ENCODE measurements at places on chromosomes 5 and 9.
A peak's percentile ranks its signal among the peaks of the same experiment; 100 is the strongest.

DNA sequence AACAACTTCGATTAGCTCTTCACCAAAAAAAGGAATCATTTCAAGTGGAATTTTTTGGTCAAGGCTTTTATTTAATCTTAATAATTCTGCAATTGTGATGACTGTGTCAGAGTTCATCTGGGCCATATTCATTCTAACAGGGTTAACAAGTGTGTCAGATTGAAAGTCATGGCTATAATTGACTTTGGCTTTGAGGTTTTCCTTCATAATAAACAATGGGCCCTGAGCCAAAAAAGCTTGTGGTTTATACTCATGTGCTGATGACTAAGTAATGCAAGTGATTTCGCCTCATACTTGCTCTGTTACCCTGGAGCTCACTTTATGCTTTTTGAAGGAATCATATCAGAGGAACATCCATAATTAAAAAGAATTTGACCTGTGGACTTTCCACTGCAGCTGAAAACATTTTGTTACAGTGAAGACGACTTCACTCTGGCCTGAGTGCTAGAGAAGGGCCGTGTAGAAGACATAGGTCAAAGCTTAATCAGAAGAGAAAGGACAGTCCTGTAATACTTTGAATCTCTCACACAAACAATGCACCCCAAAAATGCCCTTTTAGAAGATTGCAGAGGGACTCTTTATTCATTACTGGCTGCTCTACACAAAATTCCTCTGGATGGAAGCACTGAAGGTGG lies 101.7 kb downstream of the GDNF start:
- peak; percentile 10 for DNase-seq

GRCh38 chr5:56812110-56812509 lies 3.2 kb upstream of the MAP3K1 start:
- DNase-seq: no peak

GRCh38 chr5:145787001-145787400 lies 48.1 kb downstream of the PRELID2 start:
- DNase-seq: no peak

DNA sequence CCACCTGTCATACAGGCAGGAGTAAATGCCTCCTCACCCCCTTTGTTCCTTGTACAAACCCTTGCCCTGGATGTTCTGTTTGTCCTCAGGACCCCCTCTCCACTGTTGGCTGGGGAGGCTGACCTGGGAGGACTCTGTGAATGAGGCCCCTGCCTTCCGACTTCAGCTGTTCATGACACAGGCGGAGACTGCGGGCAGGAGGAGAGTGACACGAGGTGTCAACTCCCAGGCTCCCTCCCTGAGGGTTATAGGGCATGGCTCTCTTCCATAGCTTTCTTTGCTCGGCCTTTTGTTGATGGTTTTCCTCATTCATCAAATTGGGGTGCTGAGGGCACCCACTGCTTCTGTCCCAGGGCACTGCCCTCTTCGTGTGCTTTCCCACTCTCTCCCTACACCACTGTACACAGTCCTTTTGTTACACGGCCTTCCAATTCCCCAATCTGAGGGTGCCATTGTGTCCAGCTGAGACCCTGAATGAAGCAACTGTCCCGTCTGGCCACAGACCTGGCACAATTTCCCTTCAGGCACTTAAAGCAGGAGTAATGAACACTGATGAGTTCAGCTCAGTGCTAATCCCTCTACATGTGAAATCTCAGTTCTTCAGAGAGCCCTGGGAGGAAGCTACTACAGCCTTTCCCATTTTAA lies 33.8 kb downstream of the KCNIP1 start:
- no peak for DNase-seq

- no peak for DNase-seq
Measured at GRCh38 chr9:12774861-12775678, at the start of gene LURAP1L. Gene LURAP1L, plus strand, starts transcription at chr9:12775020. Its CDS starts 696 bp downstream, at chr9:12775716.

DNA sequence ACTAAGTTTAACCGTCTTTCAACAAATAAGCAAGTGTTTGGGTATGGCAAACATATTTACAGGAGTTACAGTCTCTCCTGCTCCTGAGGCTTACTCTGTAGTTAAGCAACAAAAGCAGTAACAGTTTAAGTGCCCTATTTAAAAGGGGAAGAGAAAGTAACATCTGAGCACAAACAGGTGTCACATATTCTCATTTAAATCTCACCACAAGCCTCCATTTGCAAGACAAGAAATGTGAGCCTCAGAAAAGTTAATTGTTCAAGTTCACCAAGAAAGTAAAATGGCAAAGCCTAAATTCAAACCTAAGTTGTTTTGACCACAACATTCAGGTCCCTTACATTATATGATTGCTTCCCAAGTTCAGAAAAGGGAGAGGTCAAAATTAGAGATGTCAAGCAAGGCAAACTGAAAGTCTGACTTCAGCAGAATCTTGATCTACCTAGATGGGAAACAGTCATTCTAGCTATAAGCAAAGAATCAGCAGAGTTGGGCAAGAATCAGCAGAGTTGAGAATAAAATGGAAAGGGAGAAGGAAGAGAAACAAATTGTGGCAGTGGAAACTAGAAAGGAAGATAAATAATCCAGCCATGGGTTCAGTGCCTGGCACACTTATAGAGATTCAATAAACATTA lies 93.4 kb downstream of the STRBP start:
- no peak for DNase-seq

DNA sequence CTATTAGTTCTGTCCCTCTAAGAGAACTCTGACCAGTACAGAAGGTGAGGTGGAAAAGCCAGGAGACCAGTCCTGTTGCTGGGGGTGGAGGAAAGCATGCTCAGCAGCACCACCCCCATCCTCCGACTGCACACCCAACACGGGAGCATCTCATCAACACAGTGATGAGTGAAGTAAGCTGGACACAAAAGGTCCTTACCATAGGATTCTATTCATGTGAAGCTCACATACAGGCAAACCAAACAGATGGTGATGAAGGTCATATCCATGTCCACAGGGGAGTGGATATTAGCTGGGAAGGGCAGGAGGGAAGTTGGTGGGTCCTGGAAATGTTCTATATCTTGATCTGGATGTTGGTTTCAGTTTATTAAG lies 14.8 kb upstream of the MARCHF6 start:
- no peak for DNase-seq

DNA sequence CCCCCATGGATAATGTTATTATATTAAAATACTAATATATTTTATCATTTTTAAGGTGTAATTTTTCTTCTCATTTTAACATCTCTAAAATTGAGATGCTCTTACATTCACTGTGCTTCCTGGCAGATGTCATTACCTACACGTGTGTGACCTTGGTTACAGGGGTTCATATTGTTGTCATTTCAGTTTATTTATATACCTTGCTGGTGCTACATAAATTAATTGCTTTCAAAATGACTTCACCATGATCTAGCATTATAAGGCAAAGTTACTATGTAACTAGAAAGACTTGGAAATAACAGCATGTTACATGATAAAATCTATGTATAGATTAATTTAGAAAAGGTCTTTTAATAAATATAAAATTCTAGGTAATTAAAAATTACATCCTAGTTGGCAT lies 60.9 kb downstream of the ARHGEF28 start:
- DNase-seq: no peak

- no peak for DNase-seq
Measured at GRCh38 chr5:150600616-150601490, 39.6 kb upstream of the SYNPO start.

DNA sequence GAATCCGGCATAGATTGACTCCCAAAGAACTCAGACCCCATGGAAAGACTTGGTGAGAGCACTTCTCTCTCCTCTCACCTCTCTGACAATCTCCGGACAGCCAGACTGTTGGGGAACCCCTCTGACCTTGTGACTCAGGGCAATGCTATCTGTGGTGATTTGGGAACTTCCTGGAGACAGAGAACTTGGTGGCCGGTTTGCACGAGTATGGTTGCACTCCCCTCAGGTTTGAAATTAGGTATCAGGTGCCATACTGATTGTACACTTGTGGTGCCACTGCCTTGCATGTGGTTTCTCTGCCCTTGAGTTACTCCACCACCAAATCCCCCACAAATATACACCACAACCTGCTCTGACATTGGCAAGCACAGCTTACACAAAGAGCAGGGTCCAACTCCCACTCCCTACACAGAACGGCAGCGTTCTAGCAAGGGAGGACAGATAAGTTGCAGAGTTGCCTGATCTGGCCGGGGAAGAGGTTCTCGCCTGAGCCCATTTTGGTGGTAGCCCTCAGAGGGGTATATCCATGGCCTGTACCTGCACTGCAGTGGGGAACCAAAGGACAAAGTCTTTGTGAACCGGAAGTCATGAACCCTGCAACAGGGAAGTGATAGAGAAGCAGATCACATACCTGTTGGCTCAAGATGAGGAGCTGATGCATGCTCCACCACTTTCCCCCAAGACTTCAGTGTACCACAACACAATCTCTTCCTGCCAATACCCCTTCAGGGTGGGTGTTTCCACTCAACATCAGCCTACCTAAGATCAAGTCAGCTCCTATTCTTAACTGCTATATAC lies 255.1 kb downstream of the MCTP1 start:
- DNase-seq: no peak

- DNase-seq: no peak
Measured at GRCh38 chr5:143506836-143507552, 103.5 kb upstream of the NR3C1 start.

- peak; percentile 56 for DNase-seq
Measured at GRCh38 chr9:131733541-131734061, 6.3 kb downstream of the RAPGEF1 start.

- no peak for DNase-seq
Measured at GRCh38 chr5:66789434-66789833, 193.2 kb downstream of the MAST4 start.

DNA sequence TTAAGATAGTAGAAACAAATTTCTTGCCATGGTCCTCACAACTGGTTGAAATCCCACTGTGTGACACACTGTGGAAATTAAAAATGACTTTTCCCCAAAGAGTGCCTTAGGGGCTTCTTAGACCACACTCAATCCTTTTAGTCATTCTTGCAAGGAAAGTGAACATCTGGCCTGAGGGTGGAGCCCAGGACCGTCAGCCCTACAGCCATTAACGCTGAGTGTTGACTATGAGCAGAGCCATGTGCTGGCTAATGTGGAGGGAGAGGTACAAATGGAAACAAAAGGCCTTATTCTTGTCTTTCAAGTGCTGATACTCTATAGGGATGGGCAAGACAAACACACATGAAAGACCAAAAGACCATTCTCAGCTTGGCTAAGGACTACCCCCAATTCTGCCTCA lies 456.5 kb downstream of the ZSWIM6 start:
- no peak for DNase-seq

DNA sequence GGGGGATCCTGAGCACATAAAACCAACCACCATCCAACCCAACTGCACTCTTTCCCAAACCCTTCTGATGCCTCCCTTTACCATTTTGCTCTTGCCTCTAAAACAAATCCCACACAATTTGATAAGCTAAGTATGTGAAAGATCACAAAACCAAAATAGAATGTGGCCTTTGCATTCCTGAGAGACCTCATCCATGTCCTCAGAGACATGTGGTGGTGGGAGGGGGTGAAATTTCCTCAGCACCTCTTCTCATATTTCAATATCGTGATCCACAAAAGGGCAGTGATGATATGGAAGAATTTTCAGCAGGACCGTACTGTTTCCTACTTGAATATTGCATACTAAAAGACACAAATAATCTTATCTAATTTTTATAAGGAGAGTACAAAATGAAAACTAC lies 423.3 kb downstream of the TLE1 start:
- no peak for DNase-seq

DNA sequence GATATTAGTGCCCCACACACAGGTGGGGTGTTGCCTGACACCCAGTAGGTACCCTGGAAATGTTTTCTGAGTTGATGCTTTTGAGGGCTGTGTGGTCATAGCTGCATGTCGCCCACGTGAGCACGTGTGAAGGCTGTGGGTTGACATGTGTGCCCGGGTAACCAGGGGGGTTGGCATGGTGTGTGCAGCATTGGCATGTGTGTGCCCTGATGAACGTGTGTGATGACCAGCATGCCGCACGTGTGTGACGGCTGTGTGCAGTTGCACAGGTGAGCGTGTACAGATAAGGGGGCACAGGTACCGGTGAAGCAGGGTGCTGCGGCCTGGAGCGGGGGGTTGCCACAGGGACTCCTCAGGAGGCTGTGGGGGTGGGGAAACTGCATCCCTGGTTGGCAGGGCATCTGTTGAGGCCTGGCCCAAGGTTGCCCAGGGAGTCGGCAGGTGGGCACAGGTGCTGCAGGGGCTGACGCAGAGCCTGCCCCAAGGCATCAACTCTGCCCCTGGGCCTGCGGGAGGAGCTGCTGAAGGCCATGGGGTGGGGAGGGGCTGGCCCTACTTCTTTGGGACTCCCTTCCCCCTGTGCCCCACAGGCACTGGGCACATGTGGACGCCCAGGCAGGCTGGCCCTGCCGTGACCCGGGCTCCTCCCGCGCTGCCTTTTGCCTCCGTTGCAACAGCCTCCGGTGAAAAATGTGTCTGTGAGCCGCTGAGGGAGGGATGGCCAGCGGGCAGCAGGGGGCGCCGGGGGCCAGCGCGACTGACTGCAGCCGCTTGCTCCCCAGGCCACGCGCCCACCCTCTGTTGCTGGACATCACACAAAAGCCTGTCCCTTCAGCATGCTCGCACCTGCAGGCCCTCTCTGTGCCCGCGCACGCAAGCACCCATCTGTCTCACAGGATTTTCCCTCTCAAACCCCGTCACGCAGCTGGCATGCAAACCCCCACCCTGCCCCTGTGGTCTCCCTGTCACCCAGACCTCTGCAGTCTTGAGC lies 2.2 kb downstream of the UNC5A start:
- peak; percentile 36 for DNase-seq

DNA sequence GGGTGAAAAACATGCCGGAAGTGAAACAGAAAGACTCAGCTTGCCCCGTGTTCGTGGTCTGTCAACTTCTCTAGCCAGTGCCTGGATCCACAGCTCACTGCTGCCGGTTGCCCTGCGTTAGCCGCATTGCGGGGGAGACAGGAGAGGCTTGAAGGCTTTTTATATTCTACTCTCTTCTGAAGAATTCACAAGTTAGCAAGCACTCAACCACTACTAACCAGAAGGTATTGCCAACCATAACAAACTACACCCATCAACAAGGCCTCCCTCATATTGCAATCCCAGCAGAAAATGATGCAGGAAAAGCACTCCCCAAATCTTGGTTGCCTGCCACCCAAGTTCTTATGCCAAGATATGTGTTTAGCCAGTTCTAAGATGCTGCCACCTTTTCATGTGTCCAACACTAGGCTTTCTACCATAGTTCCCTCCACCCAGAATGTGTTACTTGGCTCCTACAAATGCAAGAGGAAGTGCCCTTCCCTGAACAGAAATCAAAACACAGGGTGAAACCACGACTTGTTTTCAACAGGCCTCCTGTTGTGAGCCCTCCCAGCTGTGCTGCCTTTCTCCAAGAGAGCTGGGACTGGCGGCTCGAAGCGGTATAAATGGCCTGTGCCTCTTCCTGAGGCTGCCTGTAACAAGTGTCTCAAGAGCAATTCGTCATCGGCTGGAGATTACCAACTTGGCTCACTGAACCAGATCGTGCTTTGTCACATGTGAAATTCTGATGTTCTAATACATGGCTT lies 129.0 kb downstream of the SNX18 start:
- DNase-seq: peak; percentile 74

GRCh38 chr9:72415163-72415562 lies 50.2 kb upstream of the ZFAND5 start:
- no peak for DNase-seq

DNA sequence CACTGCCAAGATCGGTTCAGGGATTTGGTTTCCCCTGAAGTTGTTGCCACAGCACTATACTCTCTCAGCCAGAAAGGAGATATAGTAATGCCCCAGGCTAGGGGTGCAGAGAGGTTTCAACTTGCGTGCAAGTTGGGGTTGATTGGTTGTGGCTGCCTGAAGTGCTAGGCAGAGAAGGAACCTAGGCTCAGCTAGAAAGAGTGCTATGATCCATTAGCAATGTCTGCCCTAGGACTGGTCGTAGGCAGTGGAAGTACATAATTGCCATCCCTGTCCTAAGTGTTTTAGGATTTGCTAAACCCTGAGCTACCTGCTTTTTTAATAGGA lies 136.6 kb upstream of the SMIM23 start:
- DNase-seq: no peak

Data from activated naive CD8-positive, alpha-beta T cell treated with anti-CD3 and anti-CD28 coated beads, Interleukin-2, amount 50 U/mL, for 24 hours (primary cell).